ENCODE measurements at places on chromosomes 5 and 9.

GRCh38 chr5:36755920-36756488 lies 120.6 kb upstream of the NIPBL start:
- DNase-seq: no peak

GRCh38 chr5:20056933-20057332 lies 68.9 kb upstream of the CDH18 start:
- DNase-seq: no peak

- DNase-seq: peak; percentile 23
These were observed 223.6 kb upstream of the EFNA5 start for GRCh38 chr5:107894361-107894760.

GRCh38 chr5:180437336-180437735 lies 56.8 kb upstream of the CNOT6 start:
- no peak for DNase-seq

- peak; percentile 31 for DNase-seq
These were observed 10.7 kb downstream of the IFNA5 start for GRCh38 chr9:21294364-21294774.

DNA sequence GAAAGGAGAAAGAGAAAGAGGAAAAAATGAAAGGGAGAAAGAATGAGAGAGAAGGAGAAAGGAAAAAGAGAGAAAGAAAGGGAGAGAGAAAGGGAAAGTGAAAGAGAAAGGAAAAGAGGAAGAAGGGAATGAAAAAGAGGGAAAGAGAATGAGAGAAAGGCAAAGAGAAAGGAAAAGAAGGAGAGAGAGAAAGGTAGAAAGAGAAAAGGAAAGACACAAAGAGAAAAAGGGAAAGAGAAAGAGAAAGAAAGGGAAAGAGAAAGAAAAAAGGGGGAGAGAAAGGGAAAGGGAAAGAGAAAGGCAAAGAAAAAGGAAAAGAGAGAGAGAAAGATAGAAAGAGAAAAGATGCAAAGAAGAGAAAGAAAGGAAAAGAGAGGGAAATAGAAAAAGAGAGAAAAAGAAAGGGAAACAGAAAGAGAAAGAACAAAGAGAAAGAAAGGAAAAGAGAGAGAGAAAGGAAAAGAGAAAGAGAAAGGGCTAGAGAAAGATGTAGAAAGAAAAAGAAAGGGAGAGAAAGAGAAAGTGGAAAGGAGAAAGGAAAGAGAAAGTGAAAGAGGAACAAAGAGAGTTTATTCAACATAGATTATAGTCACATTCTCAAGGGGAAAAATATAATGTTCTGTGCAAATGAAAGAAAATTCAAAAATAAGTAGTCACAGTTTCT lies 165.2 kb downstream of the TMEM38B start:
- no peak for DNase-seq

DNA sequence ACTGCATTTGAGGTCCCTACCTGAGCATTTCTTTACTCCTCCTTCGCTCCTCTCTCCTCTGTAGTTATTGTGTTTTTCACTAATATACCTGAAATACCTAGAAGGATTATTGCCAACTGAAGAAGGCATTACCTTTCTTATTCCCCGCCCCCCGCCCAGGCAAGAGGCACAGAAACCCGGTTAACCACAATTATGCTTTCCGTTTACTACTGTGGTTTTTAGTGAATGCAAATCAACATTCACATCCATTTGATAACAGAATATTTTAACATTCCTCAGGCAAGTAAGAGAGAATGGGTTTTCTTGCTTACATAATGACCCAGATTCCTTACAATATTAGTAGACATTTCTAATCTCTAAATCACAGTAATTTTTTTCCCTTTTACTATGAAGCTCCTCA lies 136.9 kb downstream of the PCSK5 start:
- DNase-seq: no peak

- DNase-seq: no peak
These were observed 62.9 kb downstream of the IRX2 start for GRCh38 chr5:2688586-2688985.

DNA sequence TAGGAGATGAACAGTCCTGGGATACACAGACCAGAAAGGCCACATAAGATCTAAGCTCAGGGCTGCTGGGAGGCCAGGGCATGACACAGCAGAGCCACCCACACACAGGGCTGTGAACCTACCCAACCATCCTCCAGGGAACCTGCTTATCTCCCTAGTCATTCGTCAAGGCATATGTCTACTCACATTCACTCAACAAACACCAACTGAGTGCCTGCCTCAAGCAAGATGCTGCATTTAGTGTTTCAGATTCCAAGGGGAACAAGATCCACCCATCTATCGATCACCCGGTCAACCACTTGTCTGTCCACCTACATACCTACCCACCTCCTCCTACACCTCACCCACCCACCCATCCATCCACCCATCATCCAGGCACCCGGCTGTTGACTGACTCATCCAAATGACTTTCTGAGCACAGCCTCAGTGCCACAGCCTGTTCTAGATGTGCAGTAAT lies 1.9 kb downstream of the DPM2 start:
- no peak for DNase-seq

DNA sequence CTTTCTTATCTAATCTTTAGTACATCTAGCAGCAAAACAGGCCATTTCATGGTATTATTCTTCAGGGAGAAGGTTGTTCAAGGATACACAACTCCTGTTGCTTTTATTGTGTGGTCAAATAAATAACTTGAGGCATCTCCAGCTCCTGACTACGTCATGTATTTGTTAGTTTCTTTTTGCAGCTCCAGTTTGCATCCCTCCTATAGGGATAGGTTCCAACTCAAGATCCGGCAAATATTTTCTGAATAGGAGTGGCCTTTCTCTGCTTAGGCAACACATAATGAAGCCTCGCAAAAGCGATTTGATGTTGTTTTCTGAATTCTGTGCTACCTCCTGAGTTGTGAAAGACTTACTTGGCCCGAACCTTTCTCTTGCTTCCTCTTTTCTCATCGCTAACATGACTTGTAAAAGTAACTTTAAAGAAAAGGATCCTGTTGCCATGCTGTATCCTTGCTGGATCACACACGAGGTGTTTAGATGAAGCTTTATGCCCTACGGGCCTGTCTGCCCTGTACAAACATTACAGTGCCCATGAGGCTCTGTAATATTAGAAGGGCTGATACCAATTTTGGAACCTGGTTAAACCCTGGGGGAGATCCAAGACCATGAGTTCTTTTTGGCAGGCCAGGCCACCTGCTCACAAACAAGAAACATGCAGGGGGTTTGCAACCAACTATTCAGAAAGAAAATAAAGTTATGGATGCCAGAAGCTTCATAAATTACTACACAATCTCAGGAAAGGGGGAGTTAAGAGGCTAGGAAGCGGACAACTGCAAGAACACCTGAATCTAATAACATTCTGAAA lies 149.8 kb upstream of the FGF10 start:
- DNase-seq: no peak

GRCh38 chr5:154010660-154011059 lies 28.1 kb downstream of the FAM114A2 start:
- DNase-seq: no peak

- DNase-seq: peak; percentile 88
These were observed 51.0 kb downstream of the FKTN start for GRCh38 chr9:105608721-105609598.

DNA sequence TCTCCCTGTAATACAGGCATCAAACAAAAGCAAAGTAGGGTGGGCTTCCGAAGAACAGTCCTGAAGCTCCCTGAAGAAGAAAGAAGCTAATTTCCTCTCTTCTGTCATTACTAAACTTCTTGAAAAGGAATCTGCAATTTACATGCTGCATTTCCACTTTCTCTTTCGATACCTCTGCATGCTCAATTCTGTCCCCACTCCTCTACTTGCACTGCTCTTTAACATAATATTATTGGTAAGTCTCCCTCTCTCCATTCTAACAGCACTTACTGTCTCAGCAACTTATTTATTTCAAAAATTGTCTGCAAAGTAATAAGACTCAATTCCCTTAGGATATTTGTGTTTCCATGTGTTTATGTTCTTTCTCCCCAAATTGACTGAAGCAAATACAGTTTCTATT lies 3.9 kb upstream of the PLPP1 start:
- no peak for DNase-seq

- DNase-seq: no peak
These were observed 135.9 kb downstream of the GADD45G start for GRCh38 chr9:89740722-89741121.

GRCh38 chr9:21415493-21416267 lies 6.8 kb downstream of the IFNA8 start:
- peak; percentile 81 for DNase-seq

DNA sequence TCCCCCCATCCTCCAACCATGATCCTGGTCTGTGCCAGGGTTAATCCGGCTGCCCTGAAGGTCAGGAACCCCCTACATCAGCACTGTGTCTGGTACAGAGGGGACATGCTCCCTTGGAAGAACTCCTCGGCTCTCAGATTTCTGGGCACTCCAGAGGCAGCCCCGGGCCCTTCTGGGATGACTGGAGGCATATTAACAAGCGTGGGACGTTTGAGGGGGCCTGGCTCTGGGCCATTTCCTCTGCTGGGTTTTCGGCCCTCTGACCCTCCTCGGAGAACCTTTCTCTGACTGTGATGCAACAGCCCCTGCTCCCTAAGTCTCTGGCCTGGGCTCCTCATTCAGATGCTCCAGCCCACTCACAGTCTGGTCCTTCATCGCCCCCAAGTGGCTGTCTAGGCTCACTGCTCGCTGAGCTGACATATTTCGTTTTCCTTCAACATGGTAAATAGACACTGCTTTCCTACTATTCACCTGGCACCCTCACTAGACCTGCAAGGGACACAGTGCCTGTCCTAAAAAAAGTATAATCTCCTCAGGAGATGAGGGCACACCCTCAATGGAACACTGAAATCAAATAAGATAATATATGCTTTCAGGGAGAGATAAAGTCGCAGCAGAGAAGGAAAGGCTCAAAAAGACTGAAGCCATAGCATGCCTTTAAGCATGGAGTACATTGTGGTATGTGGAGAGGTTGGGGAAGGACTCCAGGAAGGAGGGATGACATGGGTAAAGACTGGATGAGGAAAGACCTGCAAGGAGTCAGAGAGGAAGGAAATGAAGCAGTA lies 404.7 kb upstream of the TRPC7 start:
- DNase-seq: peak; percentile 87

- DNase-seq: no peak
These were observed at the start of gene BHMT for GRCh38 chr5:79111387-79111959. BHMT (plus strand) TSS chr5:79111809; CDS start chr5:79111886, 77 bp downstream.

DNA sequence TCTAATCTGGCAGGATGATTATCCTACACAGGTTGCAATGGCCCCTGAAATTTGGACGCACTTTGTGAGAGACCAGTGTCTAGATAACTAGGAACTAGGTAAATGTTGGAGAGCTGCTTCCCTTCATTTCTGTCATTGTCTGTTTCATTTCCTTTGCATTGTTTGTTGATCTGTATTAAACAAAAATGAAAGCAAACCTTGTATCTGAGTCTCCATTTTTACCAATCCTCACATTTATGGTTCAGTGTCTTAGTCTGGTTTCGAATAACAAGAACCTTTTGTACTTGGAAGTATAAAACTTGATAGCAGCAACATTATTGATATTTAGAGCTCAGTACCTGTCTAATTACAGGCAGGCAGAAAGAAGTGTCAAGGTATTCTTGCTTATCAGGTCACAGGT lies 105.5 kb downstream of the MRPS30 start:
- no peak for DNase-seq

DNA sequence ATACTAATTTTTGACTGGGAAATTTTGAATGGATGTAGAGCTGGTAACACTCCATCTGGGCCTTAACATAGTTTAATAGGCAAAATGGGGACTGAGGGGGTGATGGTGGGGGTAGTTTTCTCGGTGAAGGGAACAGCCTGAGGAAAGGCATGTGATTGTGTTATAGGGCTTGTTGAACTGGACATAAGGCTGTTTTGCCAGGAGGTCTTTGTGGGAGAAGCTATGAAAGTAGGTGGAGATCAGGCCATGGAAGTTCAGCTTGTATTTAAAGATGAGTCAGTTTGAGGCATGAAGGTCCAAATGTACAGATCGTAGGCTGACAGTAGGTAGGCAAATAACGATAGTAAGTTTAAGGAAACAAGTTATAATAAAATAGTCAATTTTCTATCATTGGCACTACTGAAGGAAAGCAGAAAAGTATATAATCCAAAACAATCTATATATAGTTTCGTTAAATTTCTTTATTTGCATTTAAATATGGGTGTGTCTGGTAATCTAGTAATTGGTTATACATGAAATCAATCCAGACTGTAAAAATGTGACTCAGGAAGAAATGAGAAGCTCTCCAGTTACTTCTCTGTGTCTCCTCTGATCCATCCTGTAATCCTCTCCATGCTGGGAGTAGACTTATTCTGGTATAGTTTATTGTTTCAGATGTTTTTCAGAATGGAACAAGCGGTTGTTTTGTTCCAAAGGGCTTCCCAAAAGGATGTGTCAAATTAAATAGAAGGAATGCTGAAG lies 2.8 kb downstream of the CSNK1G3 start:
- DNase-seq: peak; percentile 34

DNA sequence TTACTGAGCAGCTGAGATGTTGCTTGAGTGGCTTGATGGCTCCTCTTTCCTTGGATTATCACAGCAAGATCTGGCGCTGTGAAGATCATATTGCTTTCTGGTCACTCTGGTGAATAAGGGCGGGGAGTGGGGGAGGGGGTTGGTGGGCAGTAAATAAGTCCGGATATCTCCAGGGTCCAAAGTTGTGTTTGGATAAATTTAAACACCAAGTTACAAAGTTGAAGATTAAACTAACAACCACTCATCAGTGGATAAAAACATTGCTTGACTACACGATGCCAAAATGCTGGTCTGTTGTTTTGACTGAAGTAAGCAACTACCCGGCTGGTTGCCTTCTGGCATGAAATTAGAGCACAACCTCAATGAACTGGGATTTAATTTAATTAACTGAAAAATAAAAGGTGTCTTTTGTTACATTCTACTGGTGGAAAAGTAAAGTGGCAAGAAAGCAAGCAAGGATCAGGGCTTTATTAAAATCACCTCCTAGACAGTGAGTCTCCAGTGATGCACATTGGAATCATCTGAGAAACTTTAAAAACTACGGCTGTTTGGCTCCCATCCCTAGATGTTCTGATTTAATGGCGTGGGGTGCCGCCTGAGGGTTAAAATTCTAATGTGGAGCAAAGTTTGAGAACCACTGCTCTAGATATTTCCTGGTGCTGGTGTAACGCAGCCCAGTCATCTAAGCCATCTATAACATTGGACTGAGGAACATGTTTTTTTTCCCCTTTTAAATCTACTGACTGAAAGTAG lies 86.7 kb upstream of the AGXT2 start:
- no peak for DNase-seq

- DNase-seq: no peak
These were observed 234.9 kb downstream of the SPATA31D1 start for GRCh38 chr9:82223442-82223841.

- DNase-seq: peak; percentile 59
These were observed 541 bp downstream of the GNPDA1 start for GRCh38 chr5:142012186-142012785.

All from NCI-H82 (cell line).